H1 (cell line): ENCODE measurements at places on chromosomes 16 and 17.

DNA sequence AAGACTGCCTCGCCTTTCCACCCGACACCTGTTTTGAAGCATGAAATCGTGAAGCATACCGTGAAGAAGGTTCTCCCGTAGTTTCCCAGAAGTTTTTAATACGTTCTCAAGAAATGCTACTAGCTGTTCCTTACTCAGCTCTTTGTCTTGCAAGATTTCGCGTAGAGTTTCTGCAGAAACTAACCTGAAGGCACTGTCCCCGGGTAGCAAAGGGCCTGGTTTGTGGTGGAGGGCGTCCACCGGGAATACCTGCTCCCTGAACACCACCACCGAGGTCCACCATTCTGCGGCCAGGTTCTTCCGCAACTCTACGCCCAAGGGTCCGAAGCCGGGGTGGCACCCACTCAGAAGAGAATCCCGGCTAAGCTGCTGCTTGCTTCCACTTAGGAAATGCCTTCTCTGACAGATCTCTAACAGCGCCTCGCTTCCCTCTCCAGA lies 487 bp downstream of the POLG2 start:
- no peak for DNase-seq

DNA sequence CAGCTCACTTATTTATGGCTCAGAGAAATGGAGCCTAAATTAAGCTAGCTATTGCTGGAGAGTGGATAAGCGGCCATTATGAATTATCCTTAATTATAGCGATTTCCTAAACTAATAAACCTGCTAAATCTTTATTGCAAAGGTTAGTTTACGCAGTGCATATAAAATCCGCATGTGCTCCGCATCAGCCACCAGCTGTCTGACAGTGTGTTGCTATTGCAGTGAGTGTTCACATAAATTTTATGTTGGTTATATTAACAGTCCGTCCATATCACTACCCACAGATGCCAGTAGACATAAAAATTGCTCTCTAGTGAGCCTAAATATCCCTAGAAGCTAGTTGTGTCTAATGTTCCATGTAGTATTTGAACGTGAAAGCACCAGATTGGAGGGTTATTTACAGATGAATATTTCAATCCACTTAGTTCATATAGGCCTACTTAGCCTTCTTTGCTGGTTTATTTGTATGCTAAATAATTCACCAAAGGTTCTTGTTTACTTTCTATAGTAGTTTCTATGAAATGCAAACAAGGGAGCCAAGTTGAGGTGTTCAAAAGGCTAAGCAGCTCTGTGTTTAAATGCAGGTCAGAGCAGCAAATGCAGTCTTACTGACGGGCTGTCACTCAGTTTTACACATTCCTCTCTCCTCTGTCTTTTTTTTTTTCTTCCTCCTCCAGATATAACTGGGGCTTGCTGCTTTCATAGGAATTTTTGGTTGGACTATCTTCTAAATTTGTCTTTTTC lies 219.1 kb downstream of the IRX3 start:
- no peak for DNase-seq

- no peak for DNase-seq
Observed at GRCh38 chr16:84271866-84272265, 22.8 kb upstream of the WFDC1 start.

- no peak for DNase-seq
Observed at GRCh38 chr17:3572231-3572630, 14.6 kb upstream of the TRPV3 start.

DNA sequence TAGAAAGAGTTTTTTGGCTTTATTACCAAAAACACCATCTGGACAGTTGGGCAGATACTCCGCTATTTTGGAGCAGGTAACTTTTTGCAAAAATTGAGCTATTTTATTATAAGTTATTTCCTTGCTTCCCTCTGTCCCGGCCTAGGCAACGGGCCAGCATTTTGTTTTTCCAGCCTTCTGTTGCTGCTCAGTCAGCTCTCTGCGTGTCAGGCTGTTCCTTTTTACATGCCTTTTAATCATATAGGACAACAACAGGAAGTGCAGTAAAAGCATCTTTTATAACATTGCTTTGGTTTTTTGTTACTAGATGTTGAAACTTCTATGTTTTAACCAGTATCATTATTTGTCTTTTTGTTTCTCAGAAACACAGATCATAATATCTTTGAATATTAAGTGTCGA lies 30.4 kb downstream of the PPM1D start:
- DNase-seq: no peak
